ENCODE measurements at places on chromosomes 5 and 9. TPM values are rescaled to one million over a fixed set of nuclear protein-coding genes. Genes with fewer than 3 reads are reported as not detected.

Gene RABEPK
- 33.7 TPM for total RNA-seq

Gene CTNND2
- total RNA-seq: 2.6 TPM

Gene SYK
- total RNA-seq: not detected

Gene DCAF12
- total RNA-seq: 27.0 TPM

Gene MCC
- 19.4 TPM for total RNA-seq

Gene OR1N2
- not detected for total RNA-seq
